T-helper 17 cell (primary cell): ENCODE measurements at places on chromosomes 13 and 19.

- H3K36me3 ChIP-seq = no peaks in the 10 kb centered on the region
- no peak overlapping the region for H3K4me3 ChIP-seq
- DNase-seq = no peak
- H3K4me1 ChIP-seq = peaks cover 31% of the 10 kb centered on the region
Observed at GRCh38 chr13:41501281-41501680, 43.9 kb downstream of the RGCC start.

DNA sequence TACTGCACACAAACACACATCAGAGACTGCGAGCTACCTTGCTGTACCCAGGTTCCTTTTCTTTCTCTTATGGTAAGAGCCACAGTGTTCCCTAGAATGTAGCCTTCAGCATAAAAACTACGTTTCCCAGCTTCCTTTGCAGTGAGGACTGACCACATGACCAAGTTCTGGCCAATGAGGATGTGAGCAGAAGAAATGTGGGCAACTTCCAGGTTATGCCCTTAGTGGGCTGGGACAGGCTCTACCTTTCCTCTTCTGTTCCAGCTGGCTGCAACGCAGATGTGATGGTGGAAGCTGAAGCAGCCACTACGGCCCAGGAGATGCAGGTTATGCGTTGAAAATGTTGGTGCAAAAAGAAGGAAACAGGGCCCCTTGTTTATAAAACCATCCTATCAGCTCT is 27.5 kb downstream of the VRK3 start:
- H3K27me3 ChIP-seq = no peaks in the 10 kb centered on the region
- DNase-seq = no peak
- no peak overlapping the region for H3K27ac ChIP-seq
- H3K4me3 ChIP-seq = no peak overlapping the region
- H3K36me3 ChIP-seq = peaks cover 7% of the 10 kb centered on the region

GRCh38 chr19:11873762-11874161 is 13.8 kb upstream of the ZNF69 start:
- no peaks in the 10 kb centered on the region for H3K36me3 ChIP-seq
- H3K4me1 ChIP-seq = no peaks in the 10 kb centered on the region
- no peaks in the 10 kb centered on the region for H3K27me3 ChIP-seq
- DNase-seq = no peak

- no peak for DNase-seq
- no peaks in the 10 kb centered on the region for H3K36me3 ChIP-seq
- peaks cover 32% of the 10 kb centered on the region for H3K27me3 ChIP-seq
Observed at GRCh38 chr19:51783372-51783771, 11.6 kb upstream of the FPR3 start.

DNA sequence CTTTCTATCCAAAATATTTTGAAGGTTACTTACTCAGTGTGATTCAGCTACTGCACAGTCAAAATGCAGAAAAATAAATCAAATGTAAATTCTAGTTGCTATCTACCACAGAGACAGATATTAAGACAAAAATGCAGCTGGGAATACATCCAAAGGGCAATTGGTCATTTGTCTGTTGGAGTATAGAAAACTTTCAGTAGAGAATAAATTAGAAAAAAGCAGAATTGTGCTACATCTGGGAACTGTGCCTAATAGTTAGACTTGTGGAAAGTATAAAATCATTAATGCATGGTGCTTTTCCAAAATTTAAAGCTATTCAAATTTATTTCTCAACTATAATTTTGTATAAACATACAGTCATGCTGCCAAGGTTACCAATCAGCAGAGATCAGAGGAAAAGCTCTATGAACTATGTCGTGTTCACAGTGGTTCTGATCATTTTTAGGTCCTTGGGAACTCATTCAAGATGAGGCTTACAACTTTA is 1635.8 kb downstream of the PCDH9 start:
- no peak overlapping the region for H3K27ac ChIP-seq
- H3K36me3 ChIP-seq = no peaks in the 10 kb centered on the region
